Stimulated activated CD8-positive, alpha-beta memory T cell treated with anti-CD3 and anti-CD28 coated beads, Interleukin-4, amount 100 ng/mL, for 1 hour (primary cell): ENCODE measurements at places on chromosomes 5 and 9.

GRCh38 chr5:110917161-110917875 is 154.2 kb upstream of the TSLP start:
- DNase-seq = no peak

DNA sequence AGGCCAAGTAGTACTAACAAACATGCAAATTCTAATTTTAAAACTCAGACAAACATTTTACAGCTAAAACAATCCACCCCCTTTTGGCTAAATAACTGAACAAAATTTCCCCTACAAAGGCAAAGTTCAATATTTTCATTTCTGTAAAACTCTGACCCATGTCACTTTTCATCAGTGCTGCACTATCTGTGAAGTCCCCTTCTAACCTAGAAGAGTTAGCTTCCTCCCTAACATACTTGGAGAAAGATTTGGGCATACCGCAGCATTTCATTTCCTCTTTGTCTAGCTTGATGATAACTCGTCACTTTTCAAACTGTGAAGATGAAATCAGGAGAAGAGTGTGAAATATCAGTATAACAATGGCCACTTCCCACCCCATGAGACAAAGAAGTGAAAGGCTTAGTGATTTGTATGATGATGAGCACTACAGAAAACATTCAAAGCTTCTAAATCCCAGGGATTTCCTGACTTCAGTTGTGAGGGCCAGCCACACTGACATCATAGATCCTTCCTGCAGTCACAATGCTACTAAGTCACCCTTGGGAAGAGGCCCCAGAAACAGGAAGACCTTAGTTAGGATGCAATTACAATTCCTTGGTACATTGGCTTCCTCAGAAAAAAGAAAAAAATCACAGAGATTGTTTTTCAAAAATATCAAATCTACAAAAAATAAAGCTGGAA is at the start of gene FAM81B:
FAM81B (plus strand) TSS at position 555 of the 681 bp plus-strand sequence; CDS start at position 579, 24 bp downstream.
- DNase-seq = no peak

- no peak for DNase-seq
Observed at GRCh38 chr9:38164659-38165221, 95.7 kb upstream of the SHB start.

- no peak for DNase-seq
Observed at GRCh38 chr9:6619909-6620308, 25.6 kb downstream of the GLDC start.

- no peak for DNase-seq
Observed at GRCh38 chr5:91850031-91850430, 466.9 kb upstream of the ARRDC3 start.

DNA sequence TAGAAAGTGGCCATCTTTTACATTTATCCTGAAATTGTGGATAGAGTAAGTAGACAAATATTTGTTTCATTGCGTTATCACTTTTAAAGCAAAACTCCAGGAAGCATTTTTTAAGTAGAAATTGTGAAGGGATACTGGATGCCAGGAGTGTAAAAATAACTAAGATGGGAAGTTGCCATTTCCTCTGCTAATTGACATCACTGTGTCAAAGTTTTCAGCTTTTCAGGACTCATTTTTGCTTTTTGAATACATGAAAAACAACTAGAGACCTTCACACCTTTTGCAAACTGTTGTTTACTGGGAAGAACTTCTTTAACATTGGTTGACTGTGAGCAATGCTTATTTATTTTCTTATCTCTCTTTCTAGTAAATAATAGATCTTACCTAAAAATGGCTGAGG is 337.5 kb downstream of the NR2F1-AS1 start:
- no peak for DNase-seq

DNA sequence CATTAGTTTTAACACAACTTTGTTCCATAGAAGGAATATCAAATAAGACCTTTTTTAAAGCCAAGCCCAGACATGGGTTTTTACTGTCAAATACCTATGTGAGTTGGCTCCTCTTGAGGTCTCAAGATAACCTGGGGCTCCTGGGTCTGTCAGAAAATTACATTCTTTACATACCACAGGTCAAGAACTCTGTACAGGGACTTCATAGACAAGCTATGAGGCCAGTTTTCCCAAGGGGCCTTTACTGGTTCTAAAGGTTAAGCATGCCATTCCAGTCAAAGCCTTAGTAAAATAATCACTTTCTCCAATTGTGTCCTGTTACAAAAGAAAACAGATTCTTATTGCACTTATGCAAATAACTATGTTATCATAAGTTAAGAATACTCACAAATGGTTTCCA is 15.5 kb upstream of the SMC2 start:
- DNase-seq = no peak

DNA sequence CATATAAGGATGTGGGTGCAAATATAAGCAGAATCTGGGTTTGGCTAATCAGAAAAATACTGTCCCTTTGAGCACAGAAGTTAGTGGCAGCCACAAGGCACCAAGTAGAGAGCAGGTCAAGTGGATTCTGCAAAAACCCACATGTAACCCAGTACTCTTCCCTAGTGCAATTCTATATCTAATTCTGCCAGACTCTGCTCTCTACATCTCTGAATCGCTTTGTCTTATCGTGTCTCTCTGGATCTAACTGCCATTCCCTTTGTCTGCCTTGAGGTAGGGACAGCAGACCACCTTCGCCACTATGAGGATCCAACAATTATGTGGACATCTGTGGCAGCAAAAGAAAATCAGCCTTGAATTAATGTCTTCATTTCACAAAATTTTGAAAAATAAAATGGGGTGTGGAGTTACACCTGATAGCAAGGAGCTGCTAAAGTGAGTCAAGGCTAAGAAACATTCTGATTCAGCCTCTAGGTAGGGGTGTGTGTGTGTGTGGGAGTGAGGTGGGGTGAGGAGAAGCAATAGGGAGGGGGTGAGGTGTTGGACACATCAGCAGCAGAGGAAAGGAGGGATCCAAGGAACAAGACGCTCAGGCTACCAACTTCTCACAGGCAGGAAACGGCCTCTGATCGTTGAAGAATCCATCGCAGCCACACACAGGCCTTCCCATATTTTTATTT is 33.7 kb upstream of the ZNF366 start:
- DNase-seq = no peak

DNA sequence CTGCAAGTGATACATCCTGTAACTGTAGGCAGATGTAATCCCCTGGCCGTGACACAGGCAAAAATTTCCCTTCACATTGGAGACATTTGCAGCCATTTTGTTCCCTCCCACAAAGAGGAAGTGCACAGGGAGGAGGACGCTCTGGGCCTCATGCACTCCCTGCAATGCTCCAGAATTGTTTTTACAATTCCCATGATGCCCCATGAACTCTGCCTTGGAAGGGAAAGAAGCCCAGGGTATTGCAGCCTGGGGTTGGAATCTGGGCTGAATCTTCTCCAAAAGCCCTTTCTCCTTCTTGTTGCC is 491.7 kb downstream of the CCDC171 start:
- no peak for DNase-seq

DNA sequence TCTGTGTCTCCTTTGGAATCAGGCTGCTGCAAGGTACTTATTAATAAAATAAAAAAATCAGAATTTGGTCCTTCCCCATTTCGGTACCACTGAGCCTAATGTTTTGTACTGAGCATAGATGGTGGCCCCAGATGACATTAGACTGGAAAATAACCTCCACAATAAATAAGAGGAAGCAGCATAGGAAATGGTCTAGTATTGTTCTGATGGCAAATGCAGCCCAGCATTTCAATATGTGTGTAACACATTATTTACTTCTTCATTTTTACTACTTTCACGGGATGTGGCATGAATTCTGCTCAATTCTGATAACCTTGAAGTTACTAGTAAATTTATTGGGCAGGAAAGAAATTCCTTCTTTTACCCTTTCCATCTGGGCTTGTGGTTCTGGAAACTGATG is 295.6 kb downstream of the ADGRV1 start:
- no peak for DNase-seq

- DNase-seq = no peak
Observed at GRCh38 chr9:100357501-100357900, 4.8 kb upstream of the TEX10 start.

DNA sequence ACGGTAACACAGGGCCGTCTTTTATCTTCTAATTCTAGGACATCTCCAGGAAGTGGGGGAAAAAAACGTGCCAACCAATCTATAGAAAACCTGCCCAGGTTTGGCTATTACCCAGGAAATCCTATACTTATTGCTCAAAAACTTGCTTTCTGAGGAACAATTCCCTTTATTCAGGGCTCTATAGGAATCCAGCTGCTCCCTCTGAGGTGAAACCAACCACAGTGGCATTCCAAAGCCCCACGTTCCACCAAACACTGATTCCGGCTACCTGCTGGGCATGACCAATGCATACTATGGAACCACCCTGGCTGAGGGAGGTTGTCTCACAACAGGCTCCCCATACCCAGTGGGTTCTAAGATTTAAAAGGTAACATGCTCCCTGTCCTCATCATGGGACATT is 57.6 kb downstream of the GLIS3 start:
- no peak for DNase-seq
